ENCODE measurements at places on chromosomes 7 and 10.
A peak's percentile ranks its signal among the peaks of the same experiment; 100 is the strongest.

DNA sequence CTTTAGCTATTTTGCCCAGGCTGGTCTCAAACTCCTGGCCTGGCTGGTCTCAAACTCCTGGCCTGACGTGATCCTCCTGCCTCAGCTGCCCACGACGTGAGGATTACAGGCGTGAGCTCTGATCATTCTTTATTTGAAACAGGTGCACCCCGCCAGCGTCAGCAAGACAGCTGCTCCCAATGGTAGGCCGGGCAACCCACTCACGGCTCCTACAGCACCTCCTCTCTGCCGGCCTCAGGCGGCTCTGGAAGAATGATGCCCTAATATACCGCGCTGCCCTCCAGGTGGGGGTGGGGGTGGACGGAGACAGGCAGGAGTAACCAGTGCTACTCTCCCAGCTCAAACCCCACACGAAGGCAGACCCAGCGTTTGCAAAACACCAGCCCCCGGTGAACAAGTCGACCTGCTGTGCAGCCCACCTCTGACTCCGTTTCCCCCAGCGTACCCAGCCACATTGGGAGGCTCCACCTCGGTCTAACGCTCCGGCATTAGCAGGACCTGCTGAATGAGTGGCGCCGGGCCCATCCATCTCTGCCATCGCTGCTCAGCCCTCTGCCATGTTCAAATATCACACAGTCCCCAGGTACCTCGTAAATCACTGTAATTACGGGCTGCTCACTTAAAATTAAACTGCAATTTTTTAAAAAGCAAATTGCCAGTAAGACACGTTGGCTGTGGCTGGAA lies 148.6 kb downstream of the ELFN1 start:
- DNase-seq, result no peak
- no peak overlapping the region for H3K27ac ChIP-seq
- no peaks in the 10 kb centered on the region for H3K4me1 ChIP-seq
- H3K27me3 ChIP-seq, result no peaks in the 10 kb centered on the region
- peaks cover 20% of the 10 kb centered on the region for H3K36me3 ChIP-seq

DNA sequence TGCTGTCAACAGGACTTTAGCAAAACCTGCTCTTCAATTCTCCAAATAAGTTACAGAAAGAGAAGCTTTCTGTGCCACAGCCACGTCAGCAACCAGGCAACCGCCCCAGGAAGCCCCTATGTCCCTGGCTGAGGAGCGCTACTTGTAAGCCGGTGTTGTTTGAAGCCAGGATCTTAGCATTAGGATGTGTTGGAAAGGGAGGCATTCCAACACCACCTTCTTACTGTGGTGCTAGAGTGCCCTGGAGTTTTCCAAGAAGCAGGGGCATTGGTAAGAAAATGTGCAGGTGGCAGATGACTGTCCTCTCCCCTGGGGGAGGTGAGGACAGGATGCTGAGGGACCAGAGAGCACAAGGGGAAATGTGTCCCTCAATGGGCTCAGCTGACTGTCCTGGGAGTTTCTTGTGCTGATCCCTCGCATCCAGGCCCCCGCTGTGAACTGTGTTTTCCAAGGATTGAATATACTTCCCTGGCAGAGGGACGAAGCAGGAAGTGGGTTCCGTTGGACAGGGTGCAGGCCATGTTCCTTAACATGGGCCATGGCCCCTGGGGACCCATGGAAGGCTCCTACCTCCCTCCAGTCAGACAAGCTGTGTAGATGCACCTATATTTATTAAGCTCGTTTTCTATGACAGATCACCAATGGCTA lies 139.6 kb upstream of the GDF10 start:
- H3K27ac ChIP-seq, result no peak overlapping the region
- DNase-seq, result no peak
- no peak overlapping the region for H3K4me3 ChIP-seq
- H3K4me1 ChIP-seq, result no peaks in the 10 kb centered on the region
- H3K36me3 ChIP-seq, result no peaks in the 10 kb centered on the region

DNA sequence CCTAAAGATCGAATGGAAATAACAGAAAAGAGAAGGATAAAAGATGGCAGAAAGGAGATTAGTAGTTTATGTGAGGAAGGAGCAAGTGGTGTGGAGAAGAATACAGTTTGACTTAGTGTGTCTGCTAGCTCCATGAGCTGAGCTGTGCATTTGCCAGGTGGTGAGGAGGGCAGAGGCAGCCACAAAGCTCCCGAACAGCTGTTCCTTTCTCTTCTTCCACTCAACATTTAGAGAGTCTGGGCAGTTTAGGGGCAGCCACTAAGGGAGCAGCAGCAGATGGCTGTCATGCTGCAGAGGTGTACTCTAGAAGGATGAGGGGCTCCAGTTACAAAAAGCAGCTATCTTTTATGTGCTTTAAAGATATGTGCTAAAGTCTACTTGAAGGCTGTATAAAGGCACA lies 674.4 kb downstream of the GRM8 start:
- DNase-seq, result no peak
- no peak overlapping the region for H3K4me3 ChIP-seq
- H3K4me1 ChIP-seq, result no peaks in the 10 kb centered on the region
- no peak overlapping the region for H3K27ac ChIP-seq
- no peaks in the 10 kb centered on the region for H3K27me3 ChIP-seq
- no peaks in the 10 kb centered on the region for H3K36me3 ChIP-seq

DNA sequence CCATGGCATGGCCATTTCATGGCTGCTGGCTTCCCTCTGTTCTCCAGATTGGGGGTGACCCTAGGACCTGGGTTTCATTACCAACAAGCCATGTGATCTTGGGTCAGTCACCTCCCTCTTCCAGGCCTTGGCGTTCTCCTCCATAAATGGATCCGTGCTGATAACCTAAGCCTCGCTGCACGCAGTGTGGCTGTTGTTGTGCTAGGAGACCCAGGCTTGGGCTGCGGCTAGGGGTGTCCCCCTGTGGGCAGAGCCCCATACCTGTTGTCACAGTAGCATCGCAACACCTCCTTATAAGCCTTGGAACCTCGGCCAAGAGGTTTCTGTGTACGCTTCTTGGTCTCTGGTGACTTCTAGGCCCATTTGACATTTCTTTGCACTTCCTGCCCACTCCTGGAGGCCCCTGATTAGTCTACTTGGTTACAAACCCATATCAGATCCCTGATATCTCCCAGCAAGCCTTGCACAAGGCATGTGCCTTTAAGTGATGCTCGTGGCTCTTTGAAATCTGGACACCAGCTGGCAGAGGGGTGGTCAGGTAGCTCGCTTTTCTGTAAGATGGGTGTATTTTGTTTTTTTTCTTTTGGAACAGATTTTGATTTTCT lies 23.6 kb downstream of the ZMIZ1 start:
- peak overlapping the region; percentile 89 for H3K27ac ChIP-seq
- no peaks in the 10 kb centered on the region for H3K27me3 ChIP-seq
- peaks cover 7% of the 10 kb centered on the region for H3K36me3 ChIP-seq
- peaks cover 97% of the 10 kb centered on the region for H3K4me1 ChIP-seq
- no peak for DNase-seq

DNA sequence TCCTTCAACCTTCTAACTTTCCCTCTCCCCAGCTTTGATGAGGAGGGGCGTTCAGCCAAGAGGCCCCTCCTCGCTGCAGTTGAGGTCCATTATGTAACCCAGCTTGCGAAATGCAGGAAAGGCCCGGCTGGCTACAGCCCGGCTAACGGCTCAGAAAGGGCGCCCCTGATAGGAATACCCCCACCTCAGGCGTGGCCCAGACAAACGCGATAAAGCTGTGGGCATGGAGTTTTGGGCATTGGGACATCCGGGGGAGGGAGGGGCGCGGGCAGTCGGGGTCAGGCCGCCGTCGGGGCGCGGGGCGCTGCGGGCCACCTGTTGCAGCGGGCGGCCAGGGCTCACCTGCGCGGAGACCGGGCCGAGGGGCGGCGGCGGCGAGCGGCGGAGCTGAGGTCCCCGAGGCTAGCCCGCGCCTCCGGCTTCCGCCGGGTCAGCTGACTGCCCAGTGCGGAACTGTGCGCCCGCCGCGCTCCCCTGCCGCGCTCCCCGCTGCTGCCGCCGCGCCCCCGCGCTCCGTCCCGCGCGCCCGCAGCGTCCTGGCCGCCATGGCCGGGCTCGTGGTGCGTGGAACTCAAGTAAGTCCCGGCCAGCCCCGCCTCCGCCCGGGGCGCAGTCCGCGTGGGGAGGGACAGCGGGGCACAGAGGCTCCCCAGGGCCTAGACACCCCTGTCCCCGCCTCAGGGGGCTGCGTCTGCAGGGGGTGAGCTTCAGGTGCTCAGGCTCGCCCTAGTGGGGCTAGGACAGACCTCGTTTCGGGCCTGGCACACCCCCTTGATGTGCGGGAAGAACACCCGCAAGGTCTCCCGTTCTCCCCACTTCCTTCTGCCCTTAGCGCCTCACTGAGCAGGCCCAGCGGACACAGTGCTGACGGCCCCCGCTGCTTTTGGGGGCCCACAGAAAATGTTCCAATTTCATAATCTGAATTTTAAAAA lies at the start of gene LRMDA:
LRMDA (plus strand) TSS at position 445 of the 932 bp plus-strand sequence.
- DNase-seq, result peak; percentile 80
- H3K36me3 ChIP-seq, result no peaks in the 10 kb centered on the region

DNA sequence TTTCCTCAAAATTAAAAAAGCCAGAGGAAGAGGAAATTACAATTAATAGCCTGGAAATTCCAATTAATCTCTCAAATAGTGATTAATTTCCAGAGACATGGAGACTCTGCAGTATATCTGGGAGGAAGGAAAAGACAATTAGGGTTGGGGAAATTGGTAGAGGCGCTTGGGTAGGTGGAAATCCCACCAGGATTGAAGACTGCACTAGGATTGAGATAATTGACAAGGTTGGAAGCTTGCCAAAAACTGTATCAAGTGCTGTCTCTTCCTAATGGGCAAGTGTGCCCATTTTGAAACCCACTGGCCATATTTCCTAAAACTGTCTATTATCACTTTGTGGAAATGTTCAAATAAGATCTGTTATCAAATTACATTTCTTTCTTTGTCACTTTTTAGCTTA lies 21.6 kb downstream of the CHN2 start:
- DNase-seq, result no peak
- no peaks in the 10 kb centered on the region for H3K4me1 ChIP-seq
- no peak overlapping the region for H3K4me3 ChIP-seq
- no peak overlapping the region for H3K27ac ChIP-seq

DNA sequence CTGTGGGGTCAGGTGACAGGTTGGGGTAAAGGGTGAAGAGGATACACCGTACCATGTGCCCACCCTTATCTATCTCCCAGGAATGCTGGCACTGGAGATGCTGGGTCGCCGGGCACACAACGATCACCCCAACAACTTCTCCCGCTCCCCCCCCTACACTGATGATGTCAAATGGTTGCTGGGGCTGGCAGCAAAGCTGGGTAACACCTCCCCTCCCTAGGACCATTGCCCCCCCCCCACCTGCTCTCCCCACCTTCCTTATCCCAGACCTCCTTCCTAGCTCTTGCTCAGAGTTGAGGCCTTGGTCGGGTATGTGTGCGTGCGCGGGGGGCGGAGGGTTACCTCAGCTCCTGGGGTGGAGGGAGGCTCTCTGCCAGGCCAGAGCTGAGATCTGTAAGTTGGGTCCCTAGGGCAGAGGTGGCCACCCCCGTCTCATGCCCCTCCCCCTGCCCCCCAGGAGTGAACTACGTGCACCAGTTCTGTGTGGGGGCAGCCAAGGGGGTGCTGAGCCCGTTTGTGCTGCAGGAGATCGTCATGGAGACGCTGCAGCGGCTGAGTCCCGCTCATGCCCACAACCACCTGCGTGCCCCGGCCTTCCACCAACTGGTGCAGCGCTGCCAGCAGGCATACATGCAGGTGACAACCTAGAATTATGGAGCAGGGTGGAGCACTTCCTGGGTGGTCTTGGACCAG lies 10.7 kb downstream of the NDST2 start:
- peaks cover 100% of the 10 kb centered on the region for H3K36me3 ChIP-seq
- H3K27ac ChIP-seq, result no peak overlapping the region
- DNase-seq, result no peak
- H3K27me3 ChIP-seq, result no peaks in the 10 kb centered on the region

- DNase-seq, result no peak
- H3K4me3 ChIP-seq, result no peak overlapping the region
- peaks cover 15% of the 10 kb centered on the region for H3K27me3 ChIP-seq
- H3K36me3 ChIP-seq, result no peaks in the 10 kb centered on the region
- H3K27ac ChIP-seq, result no peak overlapping the region
Observed at GRCh38 chr7:155791836-155792235, 20.4 kb downstream of the SHH start.

- no peak overlapping the region for H3K4me3 ChIP-seq
- peaks cover 8% of the 10 kb centered on the region for H3K36me3 ChIP-seq
- no peak for DNase-seq
Observed at GRCh38 chr7:139681812-139682135, 96.0 kb downstream of the HIPK2 start.

DNA sequence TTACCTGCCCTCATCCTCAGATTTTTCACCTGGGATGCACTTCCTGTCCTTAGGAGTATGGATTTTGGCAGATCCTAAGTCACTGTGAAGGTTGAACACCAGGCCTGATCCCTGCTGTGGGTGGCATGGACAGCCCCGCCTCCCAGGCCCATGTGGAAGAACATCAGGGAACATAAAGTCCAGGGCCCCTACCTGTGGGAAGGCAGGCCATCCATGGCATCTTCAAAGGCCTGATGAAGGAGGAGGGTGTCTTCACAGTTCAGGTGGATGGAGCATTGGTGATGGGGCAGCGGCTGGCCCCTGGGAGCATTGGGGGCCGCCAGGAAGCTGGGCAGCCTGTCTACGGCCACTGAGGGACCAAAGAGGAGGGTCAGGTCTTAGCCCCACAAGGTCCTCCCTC lies 24.6 kb downstream of the PYROXD2 start:
- no peak overlapping the region for H3K27ac ChIP-seq
- no peaks in the 10 kb centered on the region for H3K27me3 ChIP-seq
- H3K36me3 ChIP-seq, result peaks cover 29% of the 10 kb centered on the region
- no peaks in the 10 kb centered on the region for H3K4me1 ChIP-seq

GRCh38 chr7:36261019-36261754 lies 108.1 kb downstream of the EEPD1 start:
- no peak for DNase-seq
- peak overlapping the region; percentile 14 for H3K27ac ChIP-seq
- H3K27me3 ChIP-seq, result no peaks in the 10 kb centered on the region
- no peaks in the 10 kb centered on the region for H3K36me3 ChIP-seq
- no peak overlapping the region for H3K4me3 ChIP-seq
- H3K4me1 ChIP-seq, result peaks cover 73% of the 10 kb centered on the region

DNA sequence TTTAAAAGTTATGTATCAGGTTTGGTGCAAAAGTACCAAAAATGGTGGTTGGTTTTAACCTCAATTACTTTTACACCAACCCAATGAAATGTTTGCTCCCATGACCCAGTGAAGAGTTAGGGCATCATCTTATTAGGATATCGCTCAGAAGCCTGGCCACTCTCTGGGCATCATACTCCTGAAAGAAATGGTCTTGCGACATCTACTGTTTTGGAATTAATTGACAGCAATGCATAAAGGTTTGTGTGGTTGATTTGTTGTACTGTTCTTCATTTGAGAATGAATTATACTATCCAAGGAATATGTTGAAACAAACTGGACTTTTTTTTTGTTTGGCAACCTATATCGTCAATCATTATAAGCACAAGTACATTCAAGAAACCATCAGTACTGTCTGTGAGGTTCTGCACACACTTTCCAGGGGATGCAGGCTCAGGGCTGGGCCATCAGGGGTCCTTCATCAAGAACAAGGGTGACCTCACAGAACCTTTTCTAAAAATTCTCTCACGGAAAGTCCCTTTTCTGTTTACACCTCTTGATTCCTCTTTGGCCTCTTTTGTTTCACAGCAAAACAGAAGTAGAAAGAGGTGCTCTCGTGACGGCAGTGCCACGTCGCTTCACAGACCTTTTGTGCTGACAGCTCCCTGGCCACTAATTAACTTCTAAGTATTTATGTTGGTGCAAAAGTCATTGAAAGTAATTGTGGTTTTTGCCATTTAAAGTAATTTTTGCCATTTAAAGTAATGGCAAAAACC lies 117.2 kb upstream of the KLF6 start:
- peak overlapping the region; percentile 44 for H3K27ac ChIP-seq
- peak; percentile 82 for DNase-seq
- H3K4me3 ChIP-seq, result no peak overlapping the region
